ENCODE measurements at places on chromosomes 3 and 15. TPM values are rescaled to one million over a fixed set of nuclear protein-coding genes. Genes with fewer than 3 reads are reported as not detected.

GRCh38 chr3:19688767-19689166 is 245.2 kb downstream of the EFHB start:
- no peak for DNase-seq
- no peak overlapping the region for H3K27ac ChIP-seq
- no peaks in the 10 kb centered on the region for H3K36me3 ChIP-seq
- H3K4me1 ChIP-seq: no peaks in the 10 kb centered on the region
- H3K27me3 ChIP-seq: no peaks in the 10 kb centered on the region

GRCh38 chr15:70867911-70868467 is 14.0 kb upstream of the LARP6 start:
- no peak for DNase-seq
- no peak overlapping the region for H3K27ac ChIP-seq
- H3K4me3 ChIP-seq: no peak overlapping the region
- no peaks in the 10 kb centered on the region for H3K36me3 ChIP-seq
- H3K27me3 ChIP-seq: peaks cover 2% of the 10 kb centered on the region
- no peaks in the 10 kb centered on the region for H3K4me1 ChIP-seq

MUC20 gene
- polyA plus RNA-seq: 34.5 TPM

- H3K4me1 ChIP-seq: no peaks in the 10 kb centered on the region
- no peak overlapping the region for H3K4me3 ChIP-seq
Observed at GRCh38 chr3:66433522-66433782, 67.4 kb downstream of the LRIG1 start.

ZNF80 gene
- 0.03 TPM for polyA plus RNA-seq

DNA sequence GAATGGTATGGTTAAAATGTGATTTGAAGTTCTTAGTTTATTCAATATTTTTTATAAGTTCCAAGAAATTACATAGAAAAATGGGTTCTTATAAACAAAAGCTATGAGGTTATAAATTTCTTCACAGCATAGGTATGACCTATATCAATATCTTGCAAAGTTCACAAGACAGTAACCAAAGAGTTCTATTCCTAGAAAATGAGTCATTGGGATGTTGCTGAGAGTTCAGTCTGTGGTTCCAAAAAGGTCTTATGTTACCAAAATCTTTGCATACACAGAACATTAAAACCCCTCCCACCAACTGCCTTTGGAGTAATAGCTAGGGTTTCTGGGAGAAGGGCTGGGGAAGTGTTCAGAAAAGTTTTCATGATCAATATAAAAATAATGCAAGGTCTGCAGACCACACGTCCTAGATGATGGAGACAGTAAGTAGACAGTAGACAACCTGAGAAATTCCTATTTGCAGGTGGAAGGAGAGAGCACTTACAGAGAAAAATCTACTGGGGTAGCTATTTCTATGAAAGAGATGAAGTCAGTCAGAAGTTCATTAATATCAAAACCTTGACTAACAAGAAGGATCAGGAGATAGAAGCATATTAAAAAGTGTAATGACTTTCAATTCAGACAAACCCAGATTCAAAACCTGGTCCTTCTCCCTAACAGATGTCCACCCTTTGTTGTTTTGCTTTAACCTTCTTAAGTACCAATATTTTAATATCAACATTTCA is 279.3 kb downstream of the KCNH8 start:
- no peaks in the 10 kb centered on the region for H3K4me1 ChIP-seq
- H3K36me3 ChIP-seq: no peaks in the 10 kb centered on the region
- H3K4me3 ChIP-seq: no peak overlapping the region
- no peak for DNase-seq
- no peaks in the 10 kb centered on the region for H3K27me3 ChIP-seq
- no peak overlapping the region for H3K27ac ChIP-seq

Measured in large intestine (tissue), 12 donors.